ENCODE measurements at places on chromosomes 1 and 21.

GRCh38 chr1:6612641-6613360, 730 bp upstream of the PHF13 start:
- peak; percentile 49 for DNase-seq

GRCh38 chr1:10508511-10508951, 33.8 kb downstream of the PEX14 start:
- no peak for DNase-seq

GRCh38 chr1:95196017-95196416, 38.0 kb upstream of the RWDD3 start:
- DNase-seq: no peak

DNA sequence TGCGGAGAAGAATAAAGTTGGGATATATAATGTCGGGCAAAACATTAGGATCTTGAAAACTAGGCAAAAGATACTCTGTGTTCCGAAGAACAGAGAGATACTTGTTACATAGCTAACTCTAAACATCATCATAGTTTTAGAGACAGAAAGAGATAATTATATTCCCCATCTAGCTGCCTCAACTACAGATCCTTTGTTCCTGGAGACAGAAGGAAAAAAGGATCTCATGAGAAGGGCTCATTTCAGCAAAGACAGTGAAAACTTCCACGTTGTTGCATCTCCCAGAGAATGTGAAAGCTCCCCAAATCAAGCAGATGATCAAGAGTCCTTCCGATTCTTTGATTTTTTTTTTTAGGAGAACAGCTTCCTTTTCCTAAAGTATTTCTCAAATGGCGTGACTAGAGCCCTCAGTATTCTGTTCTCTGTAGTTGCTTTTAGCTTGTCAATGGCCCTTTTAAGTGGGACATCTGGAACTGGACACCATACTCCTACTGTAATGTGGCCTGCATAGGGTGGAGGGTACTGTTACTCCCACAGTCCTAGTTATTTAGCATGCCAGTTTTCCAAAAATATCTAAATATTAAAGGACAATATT, 1048.2 kb downstream of the TTLL7 start:
- DNase-seq: no peak

DNA sequence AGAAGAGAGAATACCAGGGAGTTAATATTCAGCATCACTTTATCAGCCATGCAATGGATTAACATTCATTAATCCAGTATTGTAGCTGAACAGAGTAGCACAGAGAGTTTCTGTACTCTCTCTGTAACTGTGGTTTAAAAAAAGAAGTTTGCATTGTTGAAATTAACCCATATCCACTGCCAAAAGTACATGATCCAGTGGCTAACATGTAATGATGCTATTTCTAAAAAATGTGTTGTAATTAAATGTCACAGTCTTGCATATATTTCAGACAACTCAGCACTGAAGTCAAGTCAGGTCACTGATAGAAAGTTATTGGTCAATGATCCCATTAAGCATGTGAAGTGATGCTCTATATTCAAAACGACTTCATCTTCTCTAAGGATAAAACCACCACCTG, 141.3 kb downstream of the NRIP1 start:
- DNase-seq: no peak

DNA sequence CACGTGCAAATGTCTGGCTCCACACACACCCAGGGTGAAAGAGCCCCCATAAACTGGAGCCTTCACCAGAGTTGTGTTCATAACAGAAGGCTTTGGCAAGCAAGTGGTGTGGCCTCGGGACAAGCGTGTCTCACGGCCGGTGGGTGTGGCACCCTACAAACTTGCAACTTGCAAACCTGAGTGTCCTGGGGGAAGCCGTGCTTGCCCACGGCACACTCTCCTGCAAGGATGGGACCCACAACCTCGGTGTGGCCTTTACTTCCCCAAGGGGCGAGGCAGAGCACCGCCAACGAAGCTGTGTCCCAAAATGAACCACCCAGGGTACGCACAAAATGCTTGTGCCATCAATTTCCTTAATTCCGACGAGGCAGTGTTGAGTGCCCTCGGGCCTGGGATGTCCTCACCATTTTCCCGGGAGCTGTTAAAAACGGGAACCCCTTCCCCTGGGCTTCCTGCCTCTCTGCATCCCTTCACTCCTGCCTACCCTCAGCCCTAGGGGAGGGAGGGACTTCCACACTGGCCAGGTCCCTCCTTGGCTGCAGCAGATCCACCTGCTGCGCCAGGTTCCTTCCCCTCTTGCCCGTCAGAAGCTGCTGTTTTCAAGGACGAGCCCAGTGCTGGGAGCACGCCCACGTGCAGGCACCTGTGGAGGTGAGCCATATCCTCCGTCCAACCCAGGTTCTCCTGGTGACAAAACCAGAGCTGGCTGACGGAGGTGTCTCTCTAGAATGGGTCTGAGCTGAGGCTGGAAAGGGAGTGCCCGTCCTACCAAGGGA, 111.4 kb downstream of the NPHP4 start:
- DNase-seq: no peak

GRCh38 chr1:81587426-81587825, 213.3 kb upstream of the ADGRL2 start:
- DNase-seq: no peak

GRCh38 chr1:193120604-193121166, 1.1 kb upstream of the CDC73 start:
- DNase-seq: peak; percentile 19

DNA sequence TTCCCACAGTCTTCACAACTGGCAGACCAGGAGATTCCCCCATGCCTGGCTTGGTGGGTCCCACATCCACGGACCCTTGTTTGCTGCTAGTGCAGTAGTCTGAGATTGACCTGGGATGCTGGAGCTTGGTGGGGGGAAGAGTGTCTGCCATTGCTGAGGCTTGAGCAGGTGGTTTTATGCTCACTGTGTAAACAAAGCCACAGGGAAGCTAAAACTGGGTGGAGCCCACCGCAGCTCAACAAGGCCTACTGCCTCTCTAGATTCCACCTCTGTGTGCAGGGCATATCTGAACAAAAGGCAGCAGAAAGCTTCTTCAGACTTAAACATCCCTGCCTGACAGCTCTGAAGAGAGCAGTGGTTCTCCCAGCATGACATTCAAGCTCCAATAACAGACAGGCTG, 177.3 kb upstream of the ETV3 start:
- DNase-seq: peak; percentile 20

All from RPMI8226 (cell line).